Transverse colon (tissue), 4 donors: ENCODE measurements at places on chromosomes 6 and 20. TPM values are rescaled to one million over a fixed set of nuclear protein-coding genes. Genes with fewer than 3 reads are reported as not detected.

- DNase-seq = no peak
These were observed 2.4 kb upstream of the ZBTB22 start for GRCh38 chr6:33319939-33320314.

DNA sequence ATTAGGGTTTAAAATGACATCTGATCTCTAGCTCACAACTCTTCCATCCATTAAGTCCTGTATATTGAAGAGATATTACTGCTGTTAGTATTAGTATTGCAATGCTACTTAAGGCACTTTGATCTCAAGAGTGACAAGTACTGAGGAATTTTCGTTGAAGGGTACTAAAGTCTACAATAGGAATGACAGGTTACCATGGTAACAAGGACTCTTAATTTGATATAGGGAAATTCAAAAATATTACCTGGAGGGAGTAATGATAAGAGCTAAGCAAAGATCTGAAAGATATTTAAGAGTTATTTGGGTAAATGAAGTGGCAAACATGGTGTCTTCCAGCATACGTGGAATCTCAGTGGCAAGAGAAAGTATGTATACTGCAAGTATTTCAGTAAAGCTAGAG lies 518.0 kb upstream of the SLC35B3 start:
- no peak for DNase-seq

DNA sequence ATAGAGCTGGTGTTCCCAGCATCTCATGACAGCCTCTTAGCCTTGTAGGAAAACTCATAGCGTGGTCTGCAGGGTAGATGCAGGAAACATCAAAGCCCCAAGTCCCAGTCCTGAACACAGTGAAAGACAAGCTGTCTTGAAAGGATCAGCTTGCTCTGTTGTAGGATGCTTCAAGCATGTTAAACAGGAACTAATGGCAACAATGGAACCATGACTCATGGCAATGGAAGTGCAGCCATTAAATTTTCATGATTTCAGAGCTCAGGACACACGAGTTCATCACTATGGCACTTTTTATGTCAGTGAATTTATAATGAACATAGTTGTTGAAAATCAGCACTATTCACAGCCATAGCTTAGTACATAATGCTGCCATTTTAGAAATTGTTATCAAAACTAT lies 367.7 kb downstream of the KIF16B start:
- no peak for DNase-seq

DNA sequence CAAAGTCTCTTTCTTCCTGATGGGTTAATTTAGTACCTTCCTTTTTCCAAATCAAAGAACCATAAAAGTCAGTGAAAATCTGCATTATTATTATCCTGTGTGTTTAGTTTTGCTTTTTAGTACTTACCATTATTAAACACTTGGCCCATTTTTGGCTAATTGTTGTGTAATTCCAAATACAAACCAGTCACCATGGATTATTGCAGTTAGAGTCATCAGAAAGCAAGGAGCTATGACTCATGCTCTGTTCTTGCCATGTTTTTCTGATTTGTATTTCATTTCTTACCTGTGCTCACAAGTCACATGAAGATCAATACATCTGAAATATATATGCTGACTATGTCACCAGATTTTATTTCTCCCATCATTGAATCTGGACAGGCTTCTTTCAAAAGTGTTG lies 31.3 kb downstream of the SLC22A3 start:
- DNase-seq = no peak

DNA sequence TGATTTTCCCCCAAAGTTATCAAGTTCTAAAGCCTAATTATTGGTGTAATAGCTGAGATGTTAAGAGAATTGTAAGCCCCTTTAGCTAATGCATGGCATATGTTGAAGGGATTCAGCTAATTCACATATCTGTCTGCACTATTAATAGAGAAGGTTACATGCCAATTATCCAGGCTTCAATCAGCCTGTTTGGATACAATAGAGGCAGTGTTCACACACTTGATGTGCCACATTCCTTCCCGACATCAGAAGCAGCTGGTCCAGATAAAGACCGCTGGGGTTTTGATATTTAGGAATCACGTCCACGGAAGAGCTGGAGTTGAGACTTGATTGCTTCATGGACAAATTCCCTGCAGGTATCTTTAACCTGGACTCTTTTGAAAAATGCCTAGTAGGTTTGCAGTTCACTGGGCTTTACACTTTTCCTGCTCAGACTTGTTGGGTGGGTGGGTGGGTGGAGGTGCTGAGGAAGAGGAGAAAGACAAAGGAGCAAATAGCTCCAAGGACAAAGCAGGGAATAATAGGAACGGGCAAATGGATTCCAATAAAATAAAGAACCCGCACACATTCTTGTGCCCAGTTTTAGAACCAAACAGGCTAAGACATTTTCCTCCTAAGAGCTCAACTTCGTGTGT lies 142.6 kb upstream of the ZNF217 start:
- DNase-seq = no peak

DNA sequence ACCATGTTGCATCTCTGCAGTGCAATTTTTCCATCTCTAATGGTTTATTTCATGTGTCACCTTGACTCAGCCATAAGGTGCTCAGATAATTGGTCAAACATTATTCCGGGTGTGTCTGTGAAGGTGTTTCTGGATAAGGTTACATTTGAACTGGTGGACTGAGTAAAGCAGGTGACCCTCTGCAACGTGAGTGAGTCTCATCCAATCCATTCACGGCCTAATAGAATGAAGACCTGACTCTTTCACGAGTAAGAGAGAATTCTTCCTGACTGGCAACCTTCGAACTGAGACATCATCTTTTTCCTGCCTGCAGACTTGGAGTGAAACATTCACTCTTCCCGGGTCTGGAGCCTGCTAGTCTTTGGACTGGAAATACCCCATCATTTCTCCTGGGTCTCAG lies 77.1 kb upstream of the SLC22A23 start:
- no peak for DNase-seq

DNA sequence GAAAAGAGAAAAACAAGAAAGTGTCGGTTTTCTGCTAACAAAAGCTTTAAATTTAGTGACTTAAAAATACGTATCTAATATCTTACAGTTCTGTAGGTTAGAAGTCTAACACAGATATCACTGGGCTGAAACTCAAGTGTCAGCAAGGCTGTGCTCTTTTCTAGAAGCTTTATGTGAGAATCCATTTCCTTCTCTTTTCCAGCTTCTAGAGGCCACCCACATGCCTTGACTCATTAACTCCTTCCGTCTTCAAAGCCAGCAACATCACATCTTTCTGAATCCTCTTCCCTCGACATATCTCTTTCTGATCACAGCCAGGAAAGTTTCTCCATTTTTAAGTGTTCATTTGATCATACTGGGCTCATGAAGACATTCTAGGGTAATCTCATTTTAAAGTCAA lies 262.0 kb downstream of the MAFB start:
- DNase-seq = no peak

DNA sequence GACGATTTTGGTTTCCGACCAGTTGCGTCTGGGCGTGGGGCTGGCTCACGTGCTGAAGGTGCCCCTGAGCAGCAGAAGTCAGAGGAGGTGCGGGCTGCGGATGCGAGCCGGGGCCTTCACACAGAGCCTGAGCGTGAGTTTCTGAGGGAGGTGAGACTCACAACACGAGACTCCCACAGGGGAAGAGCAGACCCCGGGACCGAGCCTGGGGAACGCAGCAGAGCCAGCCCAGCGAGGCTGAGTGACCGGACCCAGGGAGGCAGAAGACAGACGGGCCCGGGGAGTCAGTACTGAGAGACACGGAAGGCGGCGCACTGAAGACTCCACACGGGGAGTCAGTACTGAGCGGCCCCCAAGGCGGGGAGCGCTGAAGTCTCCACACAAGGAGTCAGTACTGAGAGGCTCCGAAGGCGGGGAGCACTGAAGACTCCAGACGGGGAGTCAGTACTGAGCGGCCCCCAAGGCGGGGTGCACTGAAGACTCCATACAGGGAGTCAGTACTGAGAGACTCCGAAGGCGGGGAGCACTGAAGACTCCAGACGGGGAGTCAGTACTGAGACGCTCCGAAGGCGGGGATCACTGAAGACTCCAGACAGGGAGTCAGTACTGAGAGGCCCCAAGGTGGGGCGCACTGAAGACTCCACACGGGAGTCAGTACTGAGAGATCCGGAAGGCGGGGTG lies 77.8 kb downstream of the DLL1 start:
- no peak for DNase-seq

The C20orf204 gene
- not detected for total RNA-seq

The DXO gene
- 23.2 TPM for total RNA-seq

The GPX5 gene
- not detected for total RNA-seq

The PGK2 gene
- not detected for total RNA-seq

The IMPG1 gene
- total RNA-seq = not detected

The XKR7 gene
- not detected for total RNA-seq
